ENCODE measurements at places on chromosomes 13 and 19. TPM values are rescaled to one million over a fixed set of nuclear protein-coding genes. Genes with fewer than 3 reads are reported as not detected.

- DNase-seq: no peak
- H3K36me3 ChIP-seq: no peaks in the 10 kb centered on the region
- no peaks in the 10 kb centered on the region for H3K27me3 ChIP-seq
Measured at GRCh38 chr19:34428549-34429285, 536 bp downstream of the UBA2 start.

TMEM59L gene
- total RNA-seq: not detected

- no peaks in the 10 kb centered on the region for H3K27me3 ChIP-seq
- H3K4me1 ChIP-seq: no peaks in the 10 kb centered on the region
- DNase-seq: no peak
- H3K36me3 ChIP-seq: no peaks in the 10 kb centered on the region
Measured at GRCh38 chr19:56538761-56539263, at the start of gene ZFP28. ZFP28 (plus strand) TSS chr19:56538948; CDS start chr19:56539019, 71 bp downstream.

- no peak overlapping the region for H3K4me3 ChIP-seq
- no peak overlapping the region for H3K27ac ChIP-seq
- DNase-seq: no peak
- H3K36me3 ChIP-seq: no peaks in the 10 kb centered on the region
- no peaks in the 10 kb centered on the region for H3K27me3 ChIP-seq
Measured at GRCh38 chr19:9171393-9171991, 7.3 kb upstream of the OR7D2 start.

SIGLEC10 gene
- total RNA-seq: not detected

Measured in Caco-2 (cell line).